ENCODE measurements at places on chromosomes 12 and 14. TPM values are rescaled to one million over a fixed set of nuclear protein-coding genes. Genes with fewer than 3 reads are reported as not detected.

DNA sequence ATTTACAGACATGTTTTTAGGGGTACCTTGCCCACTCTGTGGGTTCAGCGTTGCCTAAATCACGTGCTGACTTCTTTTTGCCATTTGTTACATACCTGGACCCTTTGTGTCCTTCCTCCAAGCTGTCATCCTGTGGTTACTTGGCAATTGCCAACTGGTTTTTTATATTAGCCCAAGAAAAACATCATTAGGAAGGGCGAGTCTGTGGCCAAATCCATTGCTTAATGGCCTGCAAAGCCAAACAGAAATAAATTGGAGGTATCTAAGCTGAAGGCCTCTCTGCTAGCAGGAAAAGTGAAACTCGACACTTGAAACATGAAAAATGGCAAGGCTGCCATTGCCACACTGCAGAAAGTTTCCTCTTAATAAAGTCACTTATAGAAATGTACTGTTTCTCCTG lies 190.4 kb downstream of the NUAK1 start:
- no peak for DNase-seq

DNA sequence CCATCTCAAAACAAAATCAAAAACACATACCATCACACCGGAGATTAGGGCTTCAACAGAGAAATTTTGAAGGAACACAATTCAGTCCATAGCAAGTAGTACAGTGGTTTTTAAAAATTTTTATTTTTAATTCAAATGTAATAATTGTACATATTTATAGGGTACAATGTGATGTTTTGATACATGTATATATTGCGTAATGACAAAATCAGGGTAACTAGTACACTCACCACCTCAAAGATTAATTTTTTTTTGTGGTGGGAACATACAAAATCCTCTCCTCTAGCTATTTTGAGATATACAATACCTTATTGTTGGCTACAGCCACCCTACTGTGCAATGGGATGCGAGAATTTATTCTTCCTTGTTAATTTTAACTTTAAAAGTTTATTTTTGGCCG lies 26.0 kb upstream of the ETFBKMT start:
- no peak for DNase-seq

DNA sequence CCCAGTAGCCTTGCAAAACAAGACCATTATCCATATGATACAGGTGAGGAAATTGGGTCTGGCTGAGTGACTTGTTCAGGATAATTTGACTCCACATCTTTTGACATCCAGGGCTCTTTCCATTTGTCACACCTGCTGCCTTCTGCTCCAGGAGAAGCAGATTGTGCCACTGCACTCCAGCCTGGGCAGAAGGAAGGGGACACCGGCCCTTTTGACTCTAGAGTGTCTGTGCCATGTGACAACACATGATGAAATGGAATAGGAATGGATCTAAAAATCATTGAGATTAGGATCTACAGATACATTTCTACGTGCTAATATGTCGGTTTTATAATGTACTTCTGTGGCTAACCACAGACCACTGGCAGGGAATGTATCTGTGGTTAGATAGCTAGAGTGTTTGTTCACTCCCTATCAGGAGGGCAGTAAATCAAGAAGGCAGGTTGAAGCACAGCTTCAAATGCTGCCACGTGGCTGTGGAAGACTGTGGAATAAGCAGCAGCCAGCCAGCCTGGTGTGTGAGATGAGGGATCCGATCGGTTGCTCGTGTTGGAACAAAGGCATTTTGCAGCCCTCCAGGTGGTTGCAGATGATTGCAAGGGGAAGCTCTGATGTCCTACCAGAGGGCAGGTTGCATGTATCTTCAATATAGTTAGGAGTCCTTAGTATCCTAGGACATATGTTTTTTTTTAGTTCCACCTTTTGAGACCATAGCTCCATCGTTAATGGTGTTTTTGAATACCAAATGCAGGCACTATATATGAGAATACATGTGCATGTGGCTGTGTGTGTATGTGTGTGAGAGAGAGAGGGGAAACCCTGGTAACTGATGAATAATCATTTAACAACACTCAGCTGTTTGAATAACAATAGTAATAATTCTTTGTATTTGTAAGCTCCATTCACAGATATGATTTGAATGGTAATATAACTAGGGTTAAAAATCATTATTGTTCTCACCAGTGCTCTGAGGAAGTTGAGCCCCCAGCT lies 28.6 kb downstream of the EML1 start:
- no peak for DNase-seq

The AHSA1 gene
- total RNA-seq, result 74.7 TPM

DNA sequence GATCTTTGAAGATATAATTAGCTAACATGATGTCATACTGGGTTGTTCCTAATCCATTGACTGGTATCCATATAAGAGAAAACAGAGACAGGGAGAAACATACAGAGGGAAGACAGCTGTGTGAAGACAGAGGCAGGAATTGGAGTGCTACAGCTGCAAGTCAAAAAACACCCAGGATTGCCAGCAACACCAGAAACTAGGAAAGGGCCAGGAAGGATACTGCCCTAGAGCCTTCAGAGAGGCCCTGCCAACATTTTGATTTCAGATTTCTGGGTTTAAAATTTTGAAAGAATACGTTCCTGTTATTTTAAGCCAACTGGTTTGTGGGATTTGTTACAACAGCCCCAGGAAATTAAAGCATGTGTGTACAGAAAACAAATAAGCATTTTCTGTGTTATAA lies 473.7 kb upstream of the FLRT2 start:
- no peak for DNase-seq

- no peak for DNase-seq
Observed at GRCh38 chr12:131459773-131460365, 251.0 kb upstream of the SFSWAP start.

The CCDC196 gene
- total RNA-seq, result not detected

GRCh38 chr12:92237262-92237661 lies 91.6 kb upstream of the BTG1 start:
- no peak for DNase-seq

Measured in endothelial cell (in vitro differentiated cells).